ENCODE measurements at places on chromosomes 5 and 9.

- no peak for DNase-seq
Measured at GRCh38 chr9:92278110-92278509, 15.4 kb downstream of the IARS1 start.

- no peak for DNase-seq
Measured at GRCh38 chr9:118612201-118612600, 757.0 kb downstream of the BRINP1 start.

DNA sequence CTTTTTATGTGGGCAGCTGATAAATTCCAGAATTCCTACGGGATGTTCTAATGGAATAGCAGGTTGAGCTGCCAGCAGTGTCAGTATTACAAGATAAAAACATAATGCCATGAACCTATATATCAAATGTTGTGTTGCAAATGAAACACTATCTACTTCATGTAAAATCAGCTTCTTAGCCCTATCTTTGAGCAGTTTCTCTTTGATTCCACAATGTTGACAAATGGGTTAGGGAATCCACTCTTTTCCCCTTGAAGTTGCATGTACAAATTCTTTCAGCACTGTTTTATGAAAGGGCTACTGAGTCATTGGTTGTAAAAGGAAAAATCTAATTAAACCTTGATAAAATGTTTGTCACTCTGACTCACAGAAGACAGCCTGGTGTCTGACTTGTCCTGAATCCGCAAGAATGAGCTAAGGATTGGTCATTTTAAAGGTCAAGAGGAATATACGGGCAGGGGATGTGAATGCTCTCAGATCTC, 950.6 kb upstream of the NUDT12 start:
- DNase-seq, result no peak

DNA sequence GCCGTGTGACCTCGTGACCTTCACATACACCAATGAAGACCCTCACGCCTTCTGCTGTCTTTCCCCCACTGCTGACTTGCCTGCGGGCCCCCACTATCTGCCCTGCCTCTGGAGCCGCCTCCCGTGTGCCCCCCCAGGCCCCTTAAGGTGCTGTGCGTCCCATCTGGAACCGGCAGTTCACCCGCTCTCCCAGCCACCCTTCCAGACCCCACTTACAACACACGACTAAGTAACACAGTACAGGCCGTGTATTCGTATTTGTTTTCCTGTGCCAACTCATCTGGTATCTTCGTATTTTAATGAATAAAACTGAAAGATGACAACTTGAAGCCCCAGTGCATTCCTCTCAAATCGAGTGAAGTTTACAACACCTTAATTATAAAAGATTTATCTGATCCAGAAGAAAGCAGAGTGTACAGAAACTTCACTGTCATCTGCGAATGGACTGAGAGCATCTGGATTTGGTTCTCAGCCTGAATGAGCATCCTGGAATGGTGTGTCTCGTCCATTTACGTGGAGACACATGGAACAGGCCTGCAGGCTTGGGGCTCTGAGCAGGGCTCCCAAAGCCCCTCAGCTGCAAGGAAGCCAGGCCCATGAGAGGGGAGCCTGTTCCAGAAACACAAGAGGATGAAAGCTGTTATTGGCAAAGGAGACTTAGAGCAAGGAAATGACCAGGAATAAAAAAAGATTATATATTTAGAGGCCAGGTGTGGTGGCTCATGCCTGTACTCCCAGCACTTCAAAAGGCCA, 21.9 kb upstream of the TERT start:
- no peak for DNase-seq

- no peak for DNase-seq
Measured at GRCh38 chr9:107288701-107289100, 5.6 kb downstream of the RAD23B start.

GRCh38 chr5:142717582-142718215, 31.8 kb upstream of the FGF1 start:
- peak; percentile 71 for DNase-seq

GRCh38 chr9:8534828-8535227, 735.2 kb upstream of the DMAC1 start:
- no peak for DNase-seq

DNA sequence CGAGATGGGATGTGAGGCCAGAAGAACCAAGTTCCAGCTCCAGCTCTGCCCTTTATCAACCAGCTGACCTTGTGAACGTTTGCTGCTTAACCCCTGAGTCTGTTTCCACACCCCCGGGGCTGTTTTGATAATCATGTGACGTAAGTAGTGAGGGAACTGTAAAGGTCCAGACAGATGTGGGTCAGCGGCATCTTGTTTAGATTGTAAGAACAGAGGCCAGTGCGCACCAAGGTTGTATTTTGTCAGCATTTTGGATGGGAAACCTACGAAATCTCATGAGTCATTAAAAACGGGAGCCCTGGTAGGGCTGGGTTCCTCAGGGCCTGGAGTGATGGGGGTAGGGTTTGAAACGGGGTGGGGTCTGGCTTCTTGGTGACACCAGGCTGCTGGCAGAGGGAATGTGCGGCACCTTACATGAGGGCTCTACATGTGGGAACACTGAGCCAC, 13.8 kb upstream of the COL15A1 start:
- DNase-seq, result no peak

GRCh38 chr5:64929833-64930232, 161.1 kb downstream of the CWC27 start:
- no peak for DNase-seq

- no peak for DNase-seq
Measured at GRCh38 chr5:14686517-14686916, 22.0 kb downstream of the OTULIN start.

DNA sequence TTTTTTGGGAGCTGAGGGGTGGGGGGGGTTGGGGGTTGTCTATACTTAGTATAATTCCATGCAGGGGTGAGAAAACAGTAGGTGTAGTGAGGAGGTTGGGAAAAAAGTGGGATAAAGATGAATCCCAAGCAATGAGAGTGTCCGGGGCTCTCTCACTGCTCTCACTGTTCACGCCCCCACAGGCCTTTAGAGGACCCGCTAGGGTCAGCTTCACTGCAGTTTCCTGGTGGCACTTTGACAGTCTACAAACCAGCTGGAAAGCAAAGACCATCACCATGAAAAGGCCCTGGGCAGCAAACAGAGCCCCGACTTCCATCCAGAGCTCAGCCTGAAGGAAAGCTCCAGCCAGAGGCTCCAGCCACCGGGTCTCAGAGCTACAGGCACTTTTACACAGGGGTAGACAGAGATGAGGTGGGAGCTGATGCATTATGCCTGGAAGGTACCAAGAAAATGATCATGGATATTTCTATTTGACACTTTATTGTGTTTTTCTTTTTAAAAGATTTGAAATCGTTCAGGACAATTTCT, 355.1 kb downstream of the ADAMTS6 start:
- DNase-seq, result no peak

DNA sequence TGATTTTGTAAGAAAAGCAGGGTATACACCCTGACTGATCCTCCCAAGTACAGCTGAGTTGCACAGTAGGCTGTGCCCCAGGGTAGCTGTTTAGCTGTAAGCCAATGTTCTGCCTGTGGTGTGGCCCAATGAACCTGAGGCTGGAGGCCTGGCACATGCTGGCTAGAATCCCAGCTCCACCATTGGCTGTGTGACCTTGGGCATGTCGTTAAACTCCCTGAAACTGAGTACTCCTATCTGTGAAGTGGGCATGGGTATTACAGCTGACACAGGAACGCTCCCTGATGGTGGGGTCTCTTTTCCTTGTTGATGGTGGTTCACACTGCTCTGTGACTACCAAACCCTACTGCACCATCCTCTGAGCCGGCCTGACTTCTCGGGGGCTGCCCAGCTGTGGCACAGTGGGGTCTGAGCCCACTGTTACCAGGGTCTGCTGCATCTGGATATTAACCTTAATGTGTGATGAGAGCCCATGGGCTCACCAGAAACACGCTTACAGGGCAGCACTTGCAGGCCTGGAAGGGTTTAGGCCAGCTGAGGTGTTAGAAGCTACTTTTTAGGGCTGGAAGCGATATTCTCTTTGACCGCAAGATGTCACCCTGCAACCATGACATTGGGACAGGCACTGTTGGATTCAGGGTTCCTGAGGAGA, 7.0 kb upstream of the GADD45G start:
- peak; percentile 93 for DNase-seq
